ENCODE measurements at places on chromosomes 16 and 17. TPM values are rescaled to one million over a fixed set of nuclear protein-coding genes. Genes with fewer than 3 reads are reported as not detected.

HOXB2 gene
- 0.46 TPM for total RNA-seq

TNFRSF13B gene
- total RNA-seq: not detected

CFAP97D1 gene
- not detected for total RNA-seq

KRT28 gene
- total RNA-seq: not detected

SEPTIN12 gene
- not detected for total RNA-seq

CHST4 gene
- not detected for total RNA-seq

SNRNP25 gene
- total RNA-seq: 12.7 TPM

PALB2 gene
- total RNA-seq: 8.6 TPM

DOC2B gene
- total RNA-seq: not detected

CACNG3 gene
- total RNA-seq: not detected

ATP2A1 gene
- total RNA-seq: 0.39 TPM

KDM6B gene
- 3.9 TPM for total RNA-seq

MT4 gene
- total RNA-seq: not detected

CCL3 gene
- total RNA-seq: not detected

TNFRSF17 gene
- not detected for total RNA-seq

KRTAP1-5 gene
- total RNA-seq: not detected

TLCD3A gene
- 23.6 TPM for total RNA-seq

TBC1D3 gene
- not detected for total RNA-seq

C17orf113 gene
- total RNA-seq: 0.38 TPM

KRT13 gene
- total RNA-seq: not detected

HOXB1 gene
- not detected for total RNA-seq

RNF43 gene
- total RNA-seq: 10.1 TPM

TBC1D3E gene
- total RNA-seq: not detected

Data from hair follicular keratinocyte (primary cell).